ENCODE measurements at places on chromosomes 11 and 22.

GRCh38 chr11:33412241-33412640 lies 155.1 kb downstream of the HIPK3 start:
- DNase-seq = no peak

- DNase-seq = no peak
These were observed 27.4 kb downstream of the DAGLA start for GRCh38 chr11:61707574-61707973.

GRCh38 chr11:129975543-129975942 lies 27.1 kb downstream of the PRDM10 start:
- DNase-seq = no peak

DNA sequence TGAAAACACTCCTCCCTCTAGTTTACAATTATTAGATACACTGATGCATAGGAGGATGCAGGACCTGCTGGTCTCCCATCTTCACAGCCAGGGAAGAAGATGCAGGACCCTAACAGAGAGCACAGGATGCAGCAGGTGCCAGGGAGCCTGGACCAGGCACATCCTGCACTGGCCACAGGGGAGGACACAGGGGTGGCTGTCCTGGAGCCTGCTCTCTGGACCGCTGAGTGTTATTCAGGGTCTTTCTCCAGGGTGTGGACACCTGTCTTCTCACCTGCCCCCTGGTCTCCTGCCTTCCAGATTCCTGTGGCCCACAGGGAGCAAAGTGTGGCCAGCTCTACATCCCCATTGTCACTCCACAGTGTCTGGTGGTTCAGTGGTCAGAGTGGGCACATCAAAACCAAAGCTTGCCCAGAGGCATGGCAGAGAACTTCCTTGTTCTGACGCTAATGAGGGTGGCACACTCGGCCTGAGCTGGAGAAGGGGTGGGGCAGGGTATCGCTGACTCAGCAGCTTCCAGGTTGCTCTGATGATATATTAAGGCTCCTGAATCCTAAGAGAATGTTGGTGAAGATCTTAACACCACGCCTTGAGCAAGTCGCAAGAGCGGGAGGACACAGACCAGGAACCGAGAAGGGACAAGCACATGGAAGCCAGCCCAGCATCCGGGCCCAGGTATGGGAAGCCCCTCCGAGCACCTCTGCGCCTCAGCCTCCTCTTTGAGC lies at the start of gene APOBEC3A:
Gene APOBEC3A (plus strand): TSS at position 564 of the 725 bp plus-strand sequence. CDS start 83 bp downstream, at position 647.
- DNase-seq = no peak

GRCh38 chr11:111627591-111627990 lies 25.3 kb downstream of the SIK2 start:
- DNase-seq = no peak

DNA sequence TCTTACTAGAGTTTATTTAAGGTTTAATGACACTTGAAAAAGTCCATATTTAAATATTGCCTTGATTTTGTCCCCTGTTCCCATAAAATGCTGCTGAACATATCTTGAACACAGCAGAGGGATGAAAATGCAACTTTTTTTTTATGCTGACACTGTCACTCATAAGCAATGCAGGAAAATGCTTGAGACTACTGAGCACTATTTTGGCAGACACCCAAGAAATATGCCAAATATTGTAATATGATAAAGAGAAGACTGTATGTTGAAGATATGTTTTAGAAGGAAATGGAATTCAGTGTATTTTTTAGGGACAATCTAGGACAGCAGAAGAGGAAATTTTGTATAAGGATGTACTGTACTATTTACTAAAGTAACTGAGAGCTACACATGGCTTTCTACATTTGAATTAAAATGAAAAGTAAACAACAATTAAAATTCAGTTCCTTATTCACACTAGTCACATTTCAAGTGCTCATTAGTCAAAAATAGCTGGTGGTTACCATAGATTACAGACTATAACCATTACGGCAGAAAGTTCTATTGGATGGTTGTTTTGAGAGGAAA lies 58.6 kb downstream of the LRRC4C start:
- DNase-seq = no peak

DNA sequence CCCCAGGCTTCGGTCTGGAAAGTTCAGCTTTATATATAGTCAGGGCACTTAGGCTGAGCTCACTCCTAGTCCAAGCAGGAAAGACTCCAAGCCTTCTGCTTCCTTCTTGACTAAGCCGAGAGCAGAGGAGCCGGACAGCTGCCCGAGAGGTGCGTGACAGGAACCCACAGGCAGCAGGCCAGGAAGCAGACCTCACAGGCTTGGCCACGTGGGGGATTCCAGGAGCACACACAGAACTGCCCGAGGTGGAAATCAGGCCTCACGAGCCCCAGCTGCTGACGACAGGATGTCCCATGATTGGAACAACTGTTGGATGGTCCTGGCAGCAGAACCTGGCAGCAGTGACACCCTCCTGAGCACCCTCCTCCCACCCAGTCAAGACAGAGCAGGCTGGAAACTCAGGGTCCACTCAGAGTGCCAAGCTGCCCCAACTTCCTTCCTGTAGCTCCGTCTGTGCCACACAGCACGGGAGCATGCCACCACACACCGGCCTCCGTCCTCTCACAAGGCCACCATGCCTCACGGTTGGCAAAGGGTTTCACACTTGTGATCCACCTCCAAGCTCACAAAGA lies 5.4 kb downstream of the PLA2G6 start:
- DNase-seq = peak; percentile 18

DNA sequence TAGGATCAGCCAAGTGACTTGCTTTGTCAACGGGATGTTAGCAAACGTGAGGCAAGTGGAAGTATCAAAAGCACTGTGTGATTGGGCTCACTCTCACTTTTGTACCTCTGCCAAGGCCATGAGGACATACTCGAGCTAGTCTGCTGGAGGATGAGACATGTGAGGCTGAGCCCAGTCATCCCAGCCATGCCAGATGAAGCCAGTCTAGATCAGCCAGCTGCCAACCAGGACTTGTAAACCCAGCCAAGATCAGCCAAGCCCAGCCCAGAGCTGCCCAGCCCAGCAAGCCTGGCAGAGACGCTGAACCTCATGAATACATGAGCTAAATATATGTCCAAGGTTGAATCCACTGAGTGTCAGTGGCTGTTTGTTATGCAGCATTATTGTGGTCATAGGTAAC lies 369.7 kb downstream of the MN1 start:
- no peak for DNase-seq

DNA sequence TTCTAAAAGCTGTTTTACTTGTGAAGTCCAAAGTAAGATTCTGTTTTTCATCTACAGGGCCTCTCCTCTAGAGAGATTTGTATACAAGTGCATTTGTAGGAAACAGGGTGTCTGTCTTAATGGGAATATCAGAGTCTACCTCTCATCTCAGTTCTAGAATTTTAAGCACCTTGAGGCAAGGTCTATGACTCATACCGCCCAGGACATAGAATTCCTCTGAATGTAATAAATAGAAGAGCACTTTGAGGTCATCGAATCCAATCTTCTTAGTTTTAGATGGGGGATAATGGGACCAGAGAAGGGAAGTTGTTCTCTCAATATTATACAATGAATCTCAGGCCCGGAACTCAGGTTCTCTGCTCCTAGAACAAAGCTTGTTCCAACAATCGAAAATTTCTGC lies 101.8 kb upstream of the TIMP3 start:
- DNase-seq = no peak

DNA sequence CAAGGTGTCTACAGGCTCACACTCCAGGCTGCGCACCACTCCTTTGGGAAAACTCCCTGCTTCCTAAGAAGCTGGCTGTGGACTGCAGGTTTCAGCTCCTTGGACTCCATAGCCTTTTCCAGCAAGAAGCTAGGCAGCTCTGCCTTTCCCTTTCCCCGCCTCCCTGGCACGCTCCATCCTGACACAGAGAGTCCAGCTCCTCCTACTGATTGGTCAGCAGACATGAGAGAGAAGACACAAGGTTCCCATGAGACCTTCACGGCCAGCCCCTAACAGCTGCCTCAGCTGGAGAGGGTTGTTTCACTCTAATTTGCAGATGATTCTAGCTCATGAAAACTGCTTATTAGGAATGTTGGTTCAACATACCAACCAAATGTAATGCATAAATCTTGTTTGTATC lies 27.6 kb downstream of the TENM4 start:
- no peak for DNase-seq

DNA sequence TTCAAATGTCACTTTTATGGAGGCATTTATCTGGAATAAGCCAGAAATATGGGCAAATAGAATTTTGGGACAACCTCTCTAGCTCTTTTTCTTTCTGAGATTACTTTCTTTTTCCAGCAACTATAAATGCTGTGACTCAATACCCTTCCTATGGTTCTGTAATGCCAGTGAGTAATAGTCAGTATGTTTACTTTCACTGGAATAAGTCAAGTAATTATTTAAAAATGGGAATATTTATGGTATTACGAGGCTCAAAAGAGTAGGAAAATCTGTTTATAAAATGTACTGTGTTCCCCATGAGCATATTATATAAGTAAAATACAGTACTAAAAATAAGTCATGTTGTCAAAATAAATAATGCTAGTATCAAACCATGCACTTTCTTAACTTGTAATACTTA lies 750.5 kb downstream of the LUZP2 start:
- no peak for DNase-seq

DNA sequence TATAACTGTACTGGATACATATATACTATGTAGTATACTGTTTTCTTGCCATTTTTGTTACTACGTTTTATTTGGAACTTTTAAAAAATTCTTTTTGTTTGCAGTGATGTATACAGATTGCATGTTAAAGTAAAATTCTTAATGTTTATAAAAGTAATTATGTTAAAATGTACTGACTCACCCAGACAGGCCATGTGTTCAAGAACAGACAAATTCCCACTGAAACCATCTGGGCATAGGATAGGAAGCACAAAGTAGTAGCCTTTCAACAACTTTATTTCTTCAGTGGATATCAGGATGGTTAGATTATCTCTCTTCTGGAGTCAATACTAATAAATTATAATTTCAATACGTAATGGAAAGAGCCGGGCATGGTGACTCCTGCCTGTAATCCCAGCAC lies 19.8 kb downstream of the PRMT3 start:
- DNase-seq = no peak

DNA sequence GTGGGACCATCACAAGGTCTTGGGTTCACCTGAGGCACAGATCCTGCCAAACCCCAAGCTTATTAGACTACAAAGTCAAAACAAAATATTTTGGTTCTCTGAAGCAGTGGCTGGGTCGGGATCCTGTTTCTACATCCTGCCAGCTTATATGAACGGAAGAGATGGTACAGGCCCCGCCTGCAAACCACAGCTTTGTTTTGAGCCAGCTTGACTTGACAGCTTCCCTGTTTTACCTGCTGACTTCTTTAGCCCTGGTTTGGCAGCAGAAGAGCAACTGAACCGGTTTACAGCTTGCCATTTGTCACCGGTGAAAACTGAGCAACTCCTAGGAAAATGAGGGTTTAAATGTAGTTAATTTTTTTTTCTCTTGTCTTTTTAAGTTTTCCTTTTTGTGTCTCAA lies 11.4 kb downstream of the PACS1 start:
- peak; percentile 45 for DNase-seq

DNA sequence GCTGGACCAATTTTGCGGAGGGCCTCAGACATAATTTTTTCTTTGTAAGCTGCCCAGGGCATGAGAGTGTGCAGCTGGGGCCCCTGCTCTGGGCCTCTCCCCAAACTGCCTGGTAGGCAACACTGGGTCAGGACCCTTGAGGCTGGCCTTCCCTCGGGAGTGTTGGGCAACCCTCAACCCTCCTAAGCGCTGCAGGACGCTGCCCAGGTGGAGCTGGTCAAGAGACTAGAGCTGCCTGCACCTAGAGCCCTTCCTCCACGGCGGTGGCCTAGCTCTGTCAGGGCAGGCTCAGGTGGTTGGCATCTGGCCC lies 505 bp upstream of the TMEM132A start:
- DNase-seq = no peak

All from activated T-helper 9 cell treated with anti-CD3 and anti-CD28 coated beads, Interleukin-2, amount 50 U/mL, for 16 hours (primary cell).